Tongue (tissue), 3 donors: ENCODE measurements at places on chromosomes 16 and 17.
A peak's percentile ranks its signal among the peaks of the same experiment; 100 is the strongest.

GRCh38 chr17:82110298-82110697 lies 12.3 kb upstream of the FASN start:
- no peak for DNase-seq

- DNase-seq, result no peak
Observed at GRCh38 chr17:36623281-36623680, 21.9 kb downstream of the MRM1 start.

DNA sequence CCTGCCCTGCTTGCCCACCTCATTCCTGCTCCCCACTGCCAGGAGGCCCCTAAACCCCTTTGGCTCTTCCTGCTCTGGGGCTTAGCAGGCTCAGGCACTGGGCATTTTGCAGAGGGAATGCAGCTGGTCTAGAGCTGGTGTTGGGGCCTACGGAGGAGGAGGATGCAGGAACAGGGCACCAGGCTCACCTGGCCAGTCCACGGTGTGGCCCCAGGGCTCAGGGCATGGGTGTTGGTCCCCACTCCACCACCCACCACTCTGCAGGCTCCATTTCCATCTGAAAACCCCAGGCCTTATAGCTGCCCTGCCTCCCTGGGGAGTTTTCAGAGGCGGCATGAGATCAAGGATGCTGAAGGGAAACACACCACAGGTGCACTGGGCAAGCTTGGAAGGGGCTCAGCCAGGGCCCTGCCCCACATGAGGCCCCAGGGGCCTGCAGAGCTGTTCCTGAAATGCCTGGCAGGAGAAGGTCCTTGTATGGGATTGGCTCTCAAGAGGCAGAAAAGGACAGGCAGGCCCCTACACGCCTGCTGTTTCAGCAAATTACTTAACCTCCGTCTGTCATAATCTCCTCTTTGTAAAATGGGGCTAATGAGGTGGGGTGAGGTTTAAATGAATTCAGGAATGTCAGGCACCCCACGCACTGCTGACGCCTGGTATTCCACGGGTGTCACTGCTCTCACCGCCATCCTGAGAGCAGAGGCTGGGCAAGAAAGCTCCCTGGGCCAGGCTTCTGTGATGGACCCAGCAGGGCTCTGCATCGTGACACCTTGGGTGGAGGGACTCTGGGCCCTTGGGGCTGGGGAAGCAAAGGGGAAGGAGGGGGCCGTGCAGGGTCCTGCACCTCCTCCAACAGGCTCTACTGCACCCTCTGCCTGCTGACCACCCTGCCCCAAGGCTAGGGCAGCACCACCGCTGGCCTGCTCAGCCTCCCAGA lies 9.3 kb downstream of the SLC47A2 start:
- DNase-seq, result peak; percentile 62

GRCh38 chr16:53291757-53292392 lies 142.4 kb upstream of the RBL2 start:
- DNase-seq, result no peak

DNA sequence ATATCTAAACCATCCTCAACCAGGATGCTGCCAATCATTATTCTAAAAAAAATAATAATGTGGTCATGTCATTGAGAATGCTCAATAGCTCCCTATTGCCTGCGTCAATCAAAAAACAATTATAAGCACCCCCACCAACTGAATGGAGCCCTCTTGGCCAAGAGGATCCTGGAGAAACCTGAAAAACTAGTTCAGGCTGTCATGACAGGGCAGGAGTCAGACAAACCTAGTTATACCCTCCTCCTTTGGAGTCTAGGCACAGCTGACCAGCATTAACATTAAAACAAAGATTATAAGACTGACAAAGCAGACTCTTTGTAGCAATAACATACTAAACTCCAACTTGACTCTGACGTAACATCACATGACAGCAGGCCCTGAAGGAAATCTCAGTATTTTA lies 119.2 kb upstream of the CCL2 start:
- no peak for DNase-seq
